ENCODE measurements at places on chromosomes 3 and 15. TPM values are rescaled to one million over a fixed set of nuclear protein-coding genes. Genes with fewer than 3 reads are reported as not detected.

Gene VEPH1
- 0.43 TPM for polyA plus RNA-seq

Gene CCR1
- polyA plus RNA-seq = not detected

Gene FETUB
- not detected for polyA plus RNA-seq

Gene TRH
- not detected for polyA plus RNA-seq

Gene CYP1A2
- not detected for polyA plus RNA-seq

Gene GPR149
- not detected for polyA plus RNA-seq

Gene C15orf62
- 0.15 TPM for polyA plus RNA-seq

Gene ST6GAL1
- polyA plus RNA-seq = 4.4 TPM

Gene LSAMP
- polyA plus RNA-seq = not detected

Gene ZKSCAN7
- 0.77 TPM for polyA plus RNA-seq

Gene CGGBP1
- 17.5 TPM for polyA plus RNA-seq

Gene NMNAT3
- 1.0 TPM for polyA plus RNA-seq

Gene MYEF2
- 3.3 TPM for polyA plus RNA-seq

Gene GRK7
- polyA plus RNA-seq = not detected

Gene CCDC39
- polyA plus RNA-seq = not detected

Gene MLF1
- polyA plus RNA-seq = 11.6 TPM

Gene CLRN1
- not detected for polyA plus RNA-seq

Gene CD86
- 0.61 TPM for polyA plus RNA-seq

Gene PLS1
- polyA plus RNA-seq = 3.8 TPM

Gene KBTBD13
- polyA plus RNA-seq = not detected

Gene C3orf22
- polyA plus RNA-seq = not detected

Gene CTXND1
- not detected for polyA plus RNA-seq

Gene RAD51
- polyA plus RNA-seq = 40.6 TPM

Gene LRRC31
- not detected for polyA plus RNA-seq

Gene OSBPL10
- polyA plus RNA-seq = 20.1 TPM

Gene SLC35G2
- polyA plus RNA-seq = 1.1 TPM

Gene NXPE3
- polyA plus RNA-seq = 7.6 TPM

Gene GOLGA6L7
- not detected for polyA plus RNA-seq

Gene LEKR1
- 0.27 TPM for polyA plus RNA-seq

Gene NR1I2
- polyA plus RNA-seq = not detected

Gene UPK1B
- 2.3 TPM for polyA plus RNA-seq

Gene BFSP2
- polyA plus RNA-seq = not detected

Gene SLC28A2
- not detected for polyA plus RNA-seq

Gene PTPN23
- 15.4 TPM for polyA plus RNA-seq

Gene TOP2B
- 49.5 TPM for polyA plus RNA-seq

Gene POPDC2
- 0.40 TPM for polyA plus RNA-seq
